ENCODE measurements at places on chromosomes 3 and 15.

GRCh38 chr3:5212628-5213573, 25.4 kb downstream of the EDEM1 start:
- no peak for DNase-seq

DNA sequence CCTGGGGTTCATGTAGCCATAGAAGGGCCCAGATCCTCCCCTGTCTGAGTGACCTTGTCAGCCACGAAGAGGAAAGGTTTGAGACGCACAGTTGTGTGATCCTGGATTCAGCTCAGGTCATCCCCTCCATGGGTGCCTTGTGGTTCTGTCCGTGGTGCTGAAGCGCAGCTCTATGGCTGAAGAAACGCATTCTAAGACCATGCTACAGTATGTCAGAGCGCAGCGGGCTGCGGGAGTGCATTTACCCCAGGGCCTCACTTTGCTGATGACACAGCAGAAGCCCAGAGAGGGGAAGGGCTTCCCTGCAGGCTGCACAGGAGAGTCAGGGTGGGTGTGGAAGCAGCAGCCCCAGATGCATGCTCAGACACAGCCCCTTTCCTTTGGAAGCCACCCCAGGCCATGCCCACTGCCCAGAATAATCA, 68.8 kb upstream of the IQSEC1 start:
- peak; percentile 17 for DNase-seq

DNA sequence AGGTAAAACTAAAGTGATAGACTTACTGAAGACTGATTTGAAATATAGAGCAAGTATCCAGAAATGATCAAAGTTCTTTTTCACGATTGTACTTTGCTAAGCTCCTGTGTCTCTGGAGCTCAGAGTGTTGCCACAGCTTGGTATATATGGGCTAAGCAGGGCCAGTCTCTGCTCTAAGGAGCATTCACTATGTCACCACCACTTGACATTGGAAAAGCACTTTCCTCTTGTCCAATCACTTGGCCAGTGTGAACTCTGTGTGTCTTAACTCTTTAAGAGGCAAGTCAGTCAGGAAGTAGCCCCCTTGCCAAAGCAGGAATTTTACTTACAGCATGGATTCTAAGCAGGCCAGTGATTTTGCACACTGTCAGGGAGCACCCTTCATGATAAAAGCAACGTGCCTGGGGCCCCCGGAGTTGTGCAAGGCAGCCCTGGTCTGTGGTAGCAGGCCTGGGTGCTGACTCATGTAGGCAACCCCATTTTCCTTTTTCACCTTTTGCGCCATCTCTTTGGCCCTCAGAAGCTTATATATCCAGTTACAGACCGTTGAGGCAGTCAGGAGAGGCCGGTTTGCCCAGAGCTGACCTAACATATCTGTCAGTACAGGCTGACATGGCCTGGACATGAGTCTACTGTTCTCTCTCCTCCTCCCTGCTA, 73.0 kb downstream of the HCN4 start:
- no peak for DNase-seq

DNA sequence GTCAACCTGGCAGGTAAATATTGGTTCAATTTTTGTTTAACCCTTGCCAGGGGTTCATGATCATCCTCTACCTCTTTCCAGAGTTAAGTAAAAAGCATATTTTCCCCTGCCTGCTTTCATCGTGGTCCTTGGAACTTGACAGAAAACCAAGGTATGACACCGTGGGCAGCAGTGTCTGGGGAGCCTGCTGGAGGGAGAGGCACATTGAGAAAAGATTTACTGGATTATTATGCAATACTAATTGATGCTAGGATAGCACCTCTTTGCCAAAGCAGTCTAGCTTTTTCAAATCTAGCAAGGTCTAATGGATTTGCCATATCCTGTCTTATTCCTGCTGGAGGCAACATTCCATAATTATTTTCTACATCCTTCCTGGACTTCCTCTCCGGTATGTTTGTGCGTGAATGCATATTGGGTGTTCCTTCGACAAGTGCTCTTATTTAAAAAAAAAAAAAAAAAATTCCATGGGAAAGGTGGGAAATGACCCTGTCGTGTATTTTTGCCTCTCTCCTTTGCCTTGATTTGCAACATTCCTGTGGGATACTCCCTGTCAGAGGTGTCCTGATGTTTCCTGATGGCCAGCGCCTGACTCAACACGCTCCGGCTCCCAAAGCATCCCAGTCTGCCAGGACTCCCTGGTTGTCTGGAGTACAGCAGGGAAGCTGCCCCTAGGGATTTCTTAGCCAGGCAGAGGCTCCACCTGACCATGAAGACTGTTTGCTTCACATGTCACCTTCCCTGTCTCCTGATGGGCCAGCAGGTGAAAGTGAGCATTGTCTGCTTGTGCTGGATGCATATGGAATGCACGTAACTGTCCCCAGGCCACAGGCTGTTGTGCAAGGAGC, 6.3 kb downstream of the BHLHE40 start:
- DNase-seq: no peak

DNA sequence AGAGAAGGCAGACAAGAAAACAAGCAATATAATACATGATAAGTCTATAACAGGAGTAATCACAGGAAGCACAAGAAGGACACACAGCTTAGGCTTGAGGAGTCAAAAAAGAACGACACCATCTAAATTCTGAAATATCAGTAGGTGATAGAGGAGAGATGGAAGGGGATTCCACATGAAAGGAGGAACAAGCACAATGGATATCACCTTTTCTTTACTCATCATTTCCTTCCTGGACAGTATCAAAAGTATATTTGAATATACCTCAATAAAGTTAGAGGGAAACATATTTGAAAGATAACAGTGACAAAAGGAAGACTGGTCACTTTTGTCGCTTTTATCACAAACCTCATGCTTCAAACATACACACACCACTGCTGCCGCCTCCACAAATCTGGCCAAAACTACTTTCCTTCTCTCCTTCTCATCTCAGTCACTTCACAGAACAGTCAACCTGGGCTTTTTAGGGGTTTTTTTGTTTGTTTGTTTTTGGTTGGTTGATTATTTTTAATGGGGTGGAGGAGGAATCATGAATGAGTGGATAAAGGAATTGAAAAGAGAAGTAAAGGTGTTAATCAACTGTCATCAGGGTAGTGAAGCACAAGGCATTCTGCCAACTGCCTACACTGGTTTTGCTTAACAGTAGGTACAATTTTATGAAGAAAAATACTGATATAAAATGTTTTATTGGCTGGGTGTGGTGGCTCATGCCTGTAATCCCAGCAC, 18.5 kb downstream of the DENND4A start:
- DNase-seq: no peak

Data from forelimb muscle (tissue), 1 donor.